ENCODE measurements at places on chromosomes 2 and 18.

GRCh38 chr18:35880788-35881455 lies 91.6 kb upstream of the RMP24 start:
- DNase-seq = no peak

DNA sequence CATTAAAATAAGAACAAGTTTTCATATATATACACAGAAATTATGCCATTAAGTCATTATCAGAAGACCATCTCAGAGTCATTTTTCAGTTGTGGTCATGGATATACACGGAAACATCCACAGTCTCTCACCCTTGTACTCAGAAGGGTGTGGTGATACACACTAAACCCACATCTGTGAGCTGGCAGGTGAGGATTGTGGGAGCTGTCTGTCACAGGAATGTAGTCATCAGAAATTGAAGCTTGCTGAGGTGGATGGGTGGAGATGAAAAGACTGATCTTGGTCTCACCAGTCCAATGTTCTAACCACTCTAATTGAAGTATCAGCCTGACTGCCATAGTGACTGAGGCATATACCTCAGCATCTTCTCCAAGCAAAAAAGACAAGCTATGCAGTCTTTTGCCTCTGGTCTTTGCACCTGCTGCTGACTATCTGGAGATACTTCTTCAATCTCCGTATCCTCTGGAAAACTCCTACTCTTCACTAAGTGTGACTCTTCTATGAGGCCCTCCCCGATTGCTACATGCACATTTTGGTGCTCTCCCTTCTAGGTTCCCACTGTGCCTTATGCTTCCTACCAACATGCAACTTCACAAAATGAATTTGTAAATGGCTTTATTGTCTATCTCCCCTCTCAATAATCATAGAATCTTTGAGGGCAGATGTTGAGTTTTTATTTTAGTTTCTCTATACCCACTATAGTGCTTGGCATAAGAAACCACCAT lies 232.8 kb downstream of the DYM start:
- DNase-seq = peak; percentile 20

DNA sequence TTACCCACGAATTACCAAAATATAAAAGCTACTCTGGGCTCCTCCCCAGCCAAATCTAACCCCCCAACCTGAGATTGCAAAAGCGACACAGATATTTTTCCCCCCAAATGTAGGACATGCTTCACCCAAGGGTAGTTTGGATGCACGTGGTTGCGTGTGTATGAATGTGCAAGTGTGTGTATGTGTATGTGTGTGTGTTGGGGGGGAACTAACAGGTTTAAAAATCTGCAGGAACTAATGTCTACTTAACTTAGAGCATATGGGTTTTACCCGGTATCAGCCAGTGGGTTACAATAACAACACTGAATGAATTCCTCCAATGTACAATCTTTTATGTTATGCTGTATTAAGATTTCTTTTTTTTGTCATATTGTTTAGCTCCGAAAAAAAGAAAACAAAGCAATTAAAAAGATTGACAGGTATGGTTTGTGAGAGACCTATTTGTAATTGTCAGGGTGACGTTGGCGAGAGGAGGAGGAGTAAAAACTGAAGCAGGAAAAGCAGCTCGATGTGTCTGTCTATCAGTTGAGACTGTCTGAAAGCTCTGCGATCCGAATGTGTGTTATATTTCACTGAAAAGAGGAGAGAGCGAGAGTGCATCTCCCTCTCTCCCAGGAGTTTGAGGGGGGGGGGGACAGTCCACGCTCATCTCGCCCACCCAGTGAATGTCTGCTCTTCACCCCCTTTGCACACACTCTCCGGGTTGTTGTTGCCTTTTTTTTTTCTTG lies at the start of gene TSHZ1:
Gene TSHZ1, plus strand, starts transcription at position 524 of the 728 bp plus-strand sequence. CDS start 1,080 bp downstream, outside the sequence.
- no peak for DNase-seq

- DNase-seq = no peak
Measured at GRCh38 chr2:53711271-53711780, 56.3 kb upstream of the CHAC2 start.

DNA sequence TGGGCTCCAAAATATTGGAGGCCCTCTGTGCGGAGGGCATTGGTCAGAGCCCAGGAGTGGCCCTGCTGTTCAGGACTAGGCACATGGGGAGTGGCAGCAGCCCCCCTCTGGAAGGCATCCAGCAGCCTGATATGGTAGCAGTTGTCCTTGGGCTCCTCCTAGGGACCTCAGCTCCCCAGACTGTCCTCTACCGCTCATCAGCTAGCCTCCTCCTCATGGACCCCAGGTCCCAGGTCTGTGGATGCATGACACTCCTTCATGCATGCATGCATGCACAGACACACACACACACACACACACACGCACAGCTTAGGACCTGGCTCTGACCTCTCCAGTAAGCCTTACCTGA lies 15.4 kb upstream of the ATP6V1B1 start:
- no peak for DNase-seq

DNA sequence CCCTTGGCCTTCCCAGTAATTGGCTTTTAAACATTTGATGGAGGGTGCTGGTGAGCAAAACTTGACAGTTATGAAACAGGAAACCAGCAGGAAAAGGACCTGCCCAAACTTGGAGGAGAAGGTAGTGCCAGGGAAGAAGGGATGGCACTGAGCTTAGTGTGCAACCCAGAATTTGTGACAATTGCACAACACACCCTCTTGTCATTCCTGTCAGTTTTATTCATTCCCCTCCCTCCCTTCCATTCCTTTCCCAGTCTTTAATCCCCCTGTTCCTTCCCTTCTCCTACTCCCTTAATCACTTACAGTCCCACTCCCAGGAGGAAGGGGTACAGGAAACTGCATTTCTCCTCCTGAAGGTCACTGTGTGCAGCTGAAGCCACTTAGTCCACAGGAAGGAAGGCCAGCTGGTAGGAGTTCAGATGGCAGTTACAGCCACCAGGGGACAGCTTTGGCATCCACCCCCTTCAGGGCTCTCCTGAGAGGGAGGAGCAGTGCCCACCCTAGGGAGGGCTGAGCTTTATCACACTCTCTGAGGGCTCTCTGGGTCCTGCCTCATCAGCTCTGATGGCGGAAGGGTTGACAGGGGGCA lies 24.0 kb upstream of the SIGLEC15 start:
- no peak for DNase-seq

Measured in stimulated activated CD8-positive, alpha-beta memory T cell treated with anti-CD3 and anti-CD28 coated beads, Interleukin-7, amount 100 ng/mL, for 4 hours (primary cell).